Stimulated activated CD4-positive, alpha-beta T cell treated with anti-CD3 and anti-CD28 coated beads, Interleukin-1b, Interleukin-23, amount 100 ng/mL, for 4 hours (primary cell): ENCODE measurements at places on chromosomes 5 and 9.

DNA sequence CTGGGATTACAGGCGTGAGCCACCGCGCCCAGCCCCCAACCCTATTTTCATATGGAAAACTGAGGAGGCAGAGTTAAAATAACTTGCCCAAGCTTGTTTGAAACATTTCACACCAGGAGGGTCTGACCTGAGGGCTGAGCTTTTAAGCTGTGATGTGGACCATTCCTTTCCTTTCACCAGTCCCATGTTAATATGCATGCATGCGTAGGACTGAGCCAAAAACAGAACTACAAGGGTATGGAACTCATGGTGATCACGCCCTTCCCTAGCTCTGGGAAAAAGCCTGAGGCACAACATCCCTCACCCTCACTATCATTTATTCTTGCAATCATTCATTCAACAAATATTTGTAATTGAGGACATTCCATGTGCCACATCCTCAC is 87.4 kb upstream of the FAM169A start:
- DNase-seq, result no peak

DNA sequence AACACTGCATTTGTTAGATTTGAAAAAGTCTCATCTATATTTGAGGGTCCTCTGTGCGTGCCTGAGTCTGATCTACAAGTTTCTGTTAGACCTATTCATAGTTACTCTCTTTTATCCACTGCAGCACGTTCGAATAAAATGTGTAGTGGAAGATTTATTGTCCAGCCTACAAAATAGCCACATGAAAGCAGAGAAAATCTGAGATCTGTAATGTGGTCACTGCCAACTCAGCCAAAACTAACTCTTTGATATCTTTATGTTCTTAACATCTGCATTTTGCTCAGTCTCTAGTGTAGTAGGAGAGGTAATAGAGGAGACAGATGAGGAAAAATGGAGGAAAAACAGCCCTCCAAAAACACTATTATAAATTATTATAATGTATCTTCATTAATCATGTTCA is 354.0 kb downstream of the NPR3 start:
- DNase-seq, result no peak

GRCh38 chr9:13974891-13975290 is 339.1 kb downstream of the NFIB start:
- no peak for DNase-seq

GRCh38 chr9:128118472-128118857 is 9.1 kb downstream of the PTGES2 start:
- no peak for DNase-seq

DNA sequence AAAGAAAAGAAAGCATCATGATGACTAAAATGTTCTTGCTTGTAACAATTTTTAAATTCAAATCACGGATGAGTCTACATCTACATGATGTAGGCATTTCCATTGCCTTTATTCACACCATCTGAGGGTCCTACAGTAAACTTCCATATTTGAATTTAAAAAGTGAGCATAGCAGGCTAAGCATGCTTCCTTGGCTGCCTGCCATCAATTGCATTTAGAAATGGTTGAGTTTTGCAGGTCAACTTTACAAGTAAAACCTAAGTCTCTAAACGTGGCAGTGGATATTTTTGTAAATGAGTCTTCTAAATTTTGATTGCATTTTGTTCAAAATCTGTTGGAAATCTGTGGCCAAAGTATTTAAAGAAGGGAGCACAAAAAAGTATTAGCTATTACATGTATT is 136.5 kb upstream of the PTCH1 start:
- DNase-seq, result no peak

DNA sequence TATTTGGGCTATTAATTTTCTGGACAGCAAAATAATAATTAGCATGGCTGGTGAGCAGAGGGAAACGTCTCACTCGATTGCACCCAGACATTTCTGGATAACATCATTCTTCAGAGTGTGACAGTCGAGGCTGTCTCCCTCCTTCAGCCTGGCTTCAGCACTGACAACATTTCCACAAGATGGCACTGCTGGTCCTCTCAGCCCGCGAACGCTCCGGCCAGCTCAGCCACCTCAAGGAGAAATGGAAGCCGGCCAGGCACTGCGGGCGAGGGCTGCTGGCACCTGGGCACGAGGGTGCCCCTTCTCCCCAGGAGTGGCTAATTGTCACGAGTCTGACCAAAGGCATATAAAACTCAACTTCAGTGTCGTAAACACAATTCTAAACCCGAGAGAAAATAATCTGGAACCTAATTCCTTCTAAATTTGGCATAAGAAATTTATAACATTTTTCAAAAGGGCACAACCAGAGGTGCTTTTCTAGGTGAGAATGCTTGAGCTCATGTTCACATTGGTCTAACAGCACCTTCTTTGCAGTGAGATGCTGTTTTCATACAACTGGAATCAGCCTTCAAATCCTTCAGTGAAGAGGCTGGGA is 65.9 kb downstream of the DAP start:
- no peak for DNase-seq

GRCh38 chr5:107916731-107917725 is 246.3 kb upstream of the EFNA5 start:
- DNase-seq, result no peak

GRCh38 chr5:124796495-124796894 is 50.1 kb upstream of the ZNF608 start:
- no peak for DNase-seq

DNA sequence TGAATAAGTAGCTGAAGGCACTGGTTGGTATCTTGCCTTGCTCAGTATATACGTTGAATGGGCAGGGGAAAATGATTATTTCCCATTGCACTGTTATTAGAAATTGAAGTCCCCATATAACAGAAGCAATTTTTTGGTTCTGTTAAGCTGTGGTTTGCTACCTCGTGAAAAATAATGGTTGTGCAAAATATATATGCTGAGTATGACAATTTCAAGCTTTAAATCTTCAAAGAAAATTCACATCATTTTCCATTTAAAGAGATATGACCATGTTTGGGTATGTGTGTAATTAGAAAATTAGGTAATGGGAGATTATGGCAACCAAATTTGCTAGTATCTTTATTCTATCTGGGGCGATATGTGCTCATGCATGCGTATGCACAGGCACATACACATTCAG is 139.8 kb downstream of the DMAC1 start:
- DNase-seq, result no peak

- no peak for DNase-seq
These were observed 31.6 kb downstream of the CSNK1A1 start for GRCh38 chr5:149519601-149520000.

GRCh38 chr9:37899041-37899440 is 4.9 kb downstream of the SLC25A51 start:
- no peak for DNase-seq

- DNase-seq, result no peak
These were observed 149.8 kb downstream of the ICE1 start for GRCh38 chr5:5572010-5572865.

DNA sequence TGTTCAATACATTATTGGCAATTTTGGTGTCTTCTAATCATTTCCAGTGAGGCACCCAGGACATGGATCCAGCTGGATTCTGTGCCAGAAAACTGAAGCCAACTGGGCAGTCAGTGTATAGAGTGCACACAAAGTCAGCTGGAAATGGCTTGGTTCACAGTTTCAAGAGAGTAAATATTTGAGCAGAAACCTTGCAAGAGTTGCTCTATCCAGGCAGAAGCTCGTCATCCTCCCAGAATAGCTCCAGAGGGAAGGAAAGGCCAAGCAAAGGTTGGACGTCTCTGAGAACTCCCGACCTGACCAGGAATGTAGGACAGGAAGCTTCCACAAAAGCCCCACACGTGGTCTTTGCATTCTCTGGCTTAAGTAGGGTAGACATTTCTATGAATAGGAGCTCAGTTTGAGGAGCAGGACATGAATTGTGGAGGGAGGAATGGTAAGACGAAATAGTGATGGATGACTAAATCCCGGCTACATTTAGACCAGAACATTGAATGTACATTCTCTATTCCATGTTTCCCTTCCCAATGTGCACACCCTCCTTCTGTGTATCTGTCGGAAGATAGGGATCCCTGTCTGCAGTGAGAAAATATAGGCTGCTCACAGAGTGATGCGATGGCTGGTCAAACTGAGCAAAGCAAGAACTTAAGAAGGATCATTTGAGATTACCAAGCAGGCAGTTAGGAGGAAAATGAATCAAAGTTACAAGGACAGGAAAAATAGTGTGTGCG is 72.7 kb upstream of the FCN2 start:
- DNase-seq, result no peak

- DNase-seq, result no peak
These were observed 83.0 kb upstream of the IL33 start for GRCh38 chr9:6132650-6133049.

GRCh38 chr9:38096238-38096805 is 27.3 kb upstream of the SHB start:
- DNase-seq, result no peak

DNA sequence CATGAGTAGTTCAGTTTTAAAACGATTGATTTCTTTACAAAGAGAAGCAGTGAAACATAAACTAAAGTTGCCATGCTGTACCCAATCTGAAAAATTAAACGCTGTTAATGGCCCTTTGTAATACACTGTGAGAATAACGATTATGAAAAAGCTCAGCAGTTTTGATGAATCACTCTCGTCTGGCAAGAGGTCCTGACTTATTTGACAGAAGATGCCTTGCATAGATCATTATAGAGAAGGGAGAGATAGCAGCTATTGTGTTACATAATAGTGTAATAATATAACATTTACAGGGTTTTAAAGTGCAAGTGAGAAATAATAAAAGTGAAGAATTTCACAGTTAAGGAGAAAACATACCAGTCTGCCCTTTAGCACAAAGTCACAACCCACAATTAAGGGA is 361.5 kb upstream of the CDH10 start:
- no peak for DNase-seq

GRCh38 chr9:81632599-81632998 is 56.7 kb downstream of the TLE1 start:
- DNase-seq, result no peak

DNA sequence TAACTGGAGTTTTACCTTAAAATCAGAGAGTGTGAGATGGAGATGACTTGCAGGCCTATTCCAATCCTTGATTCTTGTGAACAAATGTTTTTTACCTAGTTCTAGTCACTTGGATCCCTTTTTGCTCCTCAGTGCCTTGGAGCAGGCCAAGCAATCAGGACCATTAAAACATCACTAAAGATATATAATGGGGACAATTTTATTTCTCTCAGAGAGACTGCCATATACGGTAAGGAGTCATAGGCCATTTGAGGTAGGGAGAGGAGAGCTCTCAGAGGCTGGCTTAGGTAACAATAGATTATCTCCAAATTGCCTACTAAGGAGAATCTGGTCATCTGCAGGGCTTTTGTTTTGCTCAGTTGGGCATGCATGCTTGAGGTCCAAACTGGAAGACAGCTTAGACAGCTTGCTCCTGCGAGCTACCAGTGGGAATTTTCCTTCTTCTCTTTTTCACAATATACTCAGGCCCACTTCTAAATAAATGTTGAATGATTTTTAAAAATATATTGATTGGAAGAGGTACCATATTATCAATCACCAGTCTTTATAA is 44.0 kb downstream of the FREM1 start:
- no peak for DNase-seq

GRCh38 chr9:95090023-95090791 is 227.3 kb downstream of the FANCC start:
- DNase-seq, result no peak

DNA sequence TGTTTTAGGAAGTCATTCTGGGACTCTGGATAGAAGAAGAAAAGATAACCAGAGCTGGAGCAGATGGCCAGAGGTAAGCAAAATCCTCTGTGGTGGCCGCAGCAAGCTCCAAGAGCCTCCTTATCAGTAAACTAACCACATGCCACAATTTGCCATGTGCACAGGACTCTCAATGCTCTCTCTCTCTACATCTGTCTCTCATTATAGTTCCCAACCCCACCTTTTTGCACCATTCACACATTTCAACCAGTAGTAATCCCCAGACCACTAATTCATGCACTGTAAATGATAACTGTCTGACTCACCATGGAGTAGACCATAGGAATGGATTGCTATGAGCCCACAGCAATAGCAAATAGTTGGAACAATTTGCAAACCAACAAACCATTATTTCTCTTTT is 526.1 kb downstream of the TLR4 start:
- no peak for DNase-seq

DNA sequence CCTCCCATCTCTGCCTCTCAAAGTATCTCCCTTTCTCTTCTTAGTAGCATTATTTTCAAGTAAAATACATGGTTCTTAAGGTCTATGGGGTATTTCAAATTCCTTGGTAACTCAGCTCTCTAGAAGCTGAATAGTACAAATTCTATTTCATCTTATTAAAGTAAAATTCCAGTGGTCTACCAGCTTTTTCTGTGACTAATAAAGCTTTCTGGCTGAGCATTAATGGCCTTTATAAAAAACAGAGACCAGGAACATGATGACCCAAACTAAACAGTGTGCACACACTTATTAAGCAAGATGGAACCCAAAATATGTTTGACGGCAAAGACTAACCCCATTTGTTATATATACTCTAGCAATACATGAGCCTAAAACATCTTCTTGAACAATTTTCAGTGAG is 142.6 kb downstream of the OR2K2 start:
- DNase-seq, result no peak

DNA sequence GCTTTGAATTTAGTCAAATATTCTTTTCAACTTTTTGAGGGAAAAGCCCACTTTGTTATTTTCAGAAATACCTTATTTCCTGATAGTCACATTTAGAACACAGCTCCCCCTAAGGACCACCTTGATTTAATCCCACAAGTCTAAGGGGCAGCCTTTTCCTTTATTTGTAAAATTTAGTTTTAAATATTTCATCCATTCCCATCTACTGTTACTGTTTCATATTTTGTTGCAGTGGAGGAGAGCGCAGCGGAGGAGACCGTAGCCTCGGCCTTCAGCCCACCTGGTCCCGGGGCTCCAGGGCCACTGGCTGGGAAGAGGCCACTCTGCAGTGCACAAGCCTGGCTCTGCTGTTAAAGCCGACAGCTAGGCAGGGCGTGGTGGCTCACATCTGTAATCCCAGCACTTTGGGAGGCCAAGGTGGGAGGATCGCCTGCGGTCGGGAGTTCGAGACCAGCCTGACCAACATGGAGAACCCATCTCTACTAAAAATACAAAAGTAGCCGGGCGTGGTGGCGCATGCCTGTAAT is 19.6 kb downstream of the LPCAT1 start:
- DNase-seq, result no peak

DNA sequence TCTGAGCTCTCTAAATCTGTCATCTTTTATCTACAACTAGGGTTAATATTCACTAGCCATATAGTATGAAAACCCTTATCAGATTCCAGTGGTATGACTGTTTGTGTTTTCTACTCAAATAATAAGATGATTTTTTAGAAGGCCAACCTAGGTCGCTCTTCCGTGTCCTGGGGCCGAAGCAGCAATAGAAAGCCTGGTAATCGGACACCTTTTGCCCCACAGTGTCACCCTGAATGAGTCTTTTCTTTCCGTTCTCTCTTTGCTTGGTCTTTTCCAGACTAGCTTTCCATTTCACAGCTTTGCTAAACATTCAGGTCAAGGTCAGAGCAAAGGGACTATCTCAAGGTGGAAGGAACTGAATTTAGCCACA is 243.3 kb upstream of the ANKRD55 start:
- no peak for DNase-seq

- DNase-seq, result no peak
These were observed 515.4 kb upstream of the PTPRD start for GRCh38 chr9:11128156-11128555.

GRCh38 chr5:163387589-163388343 is 49.6 kb upstream of the CCNG1 start:
- DNase-seq, result no peak

GRCh38 chr5:44320188-44320587 is 69.0 kb downstream of the FGF10 start:
- DNase-seq, result no peak

- no peak for DNase-seq
These were observed 79.0 kb upstream of the RETREG1 start for GRCh38 chr5:16695779-16696178.

- DNase-seq, result no peak
These were observed 40.5 kb downstream of the C9orf50 start for GRCh38 chr9:129580211-129580915.
